ENCODE measurements at places on chromosomes 12 and 14.
A peak's percentile ranks its signal among the peaks of the same experiment; 100 is the strongest.

GRCh38 chr14:68547305-68548193, 245.3 kb downstream of the ZFP36L1 start:
- DNase-seq = no peak

DNA sequence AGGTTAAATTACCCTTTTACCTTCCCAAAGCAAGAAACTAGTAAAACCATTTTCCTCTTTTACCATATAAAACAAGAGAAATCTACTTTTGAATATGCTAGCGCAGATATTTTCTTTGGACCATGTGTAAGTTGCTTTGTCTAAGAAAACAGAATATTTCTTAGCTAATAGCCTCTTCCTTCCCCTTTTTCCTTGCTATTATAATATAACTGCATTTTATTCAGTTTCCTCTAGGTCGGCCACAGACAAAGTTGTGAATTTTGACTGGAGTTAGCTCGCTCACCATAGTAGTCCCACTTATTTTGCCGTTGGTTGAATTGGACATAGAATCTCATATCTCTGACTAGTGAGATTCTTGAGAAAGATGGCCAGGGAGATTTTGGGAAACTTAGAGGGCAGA, 115.6 kb downstream of the PLEKHA5 start:
- no peak for DNase-seq

GRCh38 chr14:21024585-21025370, at the start of gene NDRG2:
TSS of gene NDRG2 (minus strand) at chr14:21025061. CDS start at chr14:21023315, 1,746 bp downstream.
- DNase-seq = peak; percentile 74

DNA sequence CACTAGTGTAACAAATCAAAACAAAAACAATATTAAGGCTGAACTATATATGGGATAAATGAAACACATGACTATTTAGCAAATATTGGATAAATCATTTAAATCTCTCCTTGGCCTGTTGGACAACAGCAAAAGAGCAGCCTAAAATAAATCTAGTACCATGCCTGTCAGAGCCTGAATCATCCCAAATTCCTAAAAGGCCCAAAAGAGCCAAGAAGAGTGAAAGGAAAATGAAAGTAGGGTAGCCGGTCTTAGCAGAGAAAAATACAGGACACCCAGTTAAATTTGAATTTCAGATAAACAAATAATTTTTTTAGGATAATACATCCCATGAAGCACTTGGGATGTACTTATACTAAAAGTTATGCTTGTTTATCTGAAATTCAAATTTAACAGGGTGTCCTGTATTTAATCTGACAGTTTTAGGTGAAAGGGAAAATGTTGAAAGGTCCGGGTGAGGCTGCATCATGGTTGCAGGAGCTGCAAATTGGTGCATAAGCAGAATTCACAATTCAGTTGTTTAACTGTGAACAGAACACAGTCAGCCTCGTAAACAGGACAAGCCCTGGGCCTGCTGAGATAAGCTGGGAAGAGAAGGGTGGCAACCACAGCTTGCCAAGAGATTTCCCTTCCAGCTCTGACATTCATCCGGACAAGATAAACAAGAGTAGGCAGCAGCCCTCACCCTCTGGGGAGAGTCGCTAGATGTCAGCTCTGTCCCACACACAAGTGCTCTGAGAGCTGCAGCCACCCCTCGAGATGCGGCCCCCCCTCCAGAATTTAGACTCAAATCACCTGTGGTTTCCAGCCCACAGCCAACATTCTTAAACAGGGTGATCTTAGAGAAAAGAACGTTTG, 30.3 kb downstream of the DMAC2L start:
- no peak for DNase-seq

DNA sequence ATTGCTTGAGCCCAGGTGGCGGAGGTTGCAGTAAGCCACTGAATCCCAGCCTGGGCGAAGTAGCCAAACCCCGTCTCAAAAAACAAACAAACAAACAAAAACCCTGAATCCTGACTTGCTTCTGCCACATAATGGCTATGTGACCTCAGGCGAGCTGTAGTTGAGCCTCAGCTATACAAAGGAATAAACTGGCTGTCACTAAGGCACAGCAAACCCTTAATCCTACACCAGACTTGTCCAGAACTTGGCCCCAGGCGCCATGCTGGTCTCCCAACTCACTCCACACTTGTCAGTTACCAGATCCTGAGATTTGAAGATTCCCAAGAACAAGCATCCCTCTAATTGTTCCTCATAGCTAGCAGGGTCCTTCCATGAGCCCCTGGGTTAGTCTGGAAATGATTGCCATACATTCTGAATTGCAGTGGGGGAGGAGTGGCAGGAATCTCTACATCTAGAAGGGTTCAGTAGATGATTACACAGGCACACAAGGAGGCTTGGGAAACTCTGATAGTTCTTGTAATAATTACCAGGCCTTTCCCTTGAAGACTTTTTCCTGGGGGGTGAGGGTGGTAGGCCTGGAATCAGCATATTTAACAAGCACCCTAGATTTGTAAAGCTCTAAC, 9.9 kb downstream of the MAP3K12 start:
- DNase-seq = no peak

DNA sequence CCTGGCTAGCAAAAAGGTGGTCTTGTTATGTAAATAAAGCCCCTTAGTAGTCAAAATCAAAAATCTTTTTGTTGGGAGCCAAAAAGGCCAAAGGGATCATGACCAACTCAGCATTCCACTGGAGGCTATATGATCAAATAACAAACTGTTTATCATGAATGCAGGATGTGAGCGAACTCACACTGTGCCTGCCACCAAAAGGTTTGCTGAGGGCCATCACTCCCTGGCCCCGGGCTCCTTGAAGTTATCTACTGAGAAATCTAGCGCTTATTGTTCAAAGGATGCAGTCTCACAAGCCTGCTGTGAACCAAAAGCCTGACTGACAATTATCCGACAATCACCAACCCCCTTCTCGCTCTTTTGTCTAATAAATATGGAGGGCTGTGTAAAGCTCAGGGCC, 107.2 kb upstream of the DDHD1 start:
- DNase-seq = no peak

DNA sequence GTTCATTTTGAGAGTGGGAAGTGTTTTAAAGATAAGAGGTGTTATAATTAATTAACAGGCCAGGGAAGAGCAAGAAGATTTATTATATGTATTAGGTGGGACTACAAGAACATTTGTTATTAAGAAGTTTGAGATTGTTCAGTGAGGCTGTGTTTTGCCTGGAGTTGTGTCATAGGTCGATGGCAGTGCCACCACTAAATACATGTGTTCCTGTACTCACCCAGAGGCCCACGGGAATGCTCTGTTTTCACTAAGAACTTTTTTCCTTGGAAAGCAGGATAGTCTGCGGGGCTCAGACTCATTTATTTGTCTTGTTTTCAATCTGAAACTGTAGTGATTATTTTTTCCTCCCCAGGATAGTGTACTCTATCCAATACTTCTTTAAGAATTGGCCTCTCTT, 10.1 kb downstream of the IRAK3 start:
- no peak for DNase-seq

All from activated CD4-positive, alpha-beta memory T cell treated with anti-CD3 and anti-CD28 coated beads, Interleukin-2, amount 10 ng/mL, durations not matched to agents 7 days and 5 days (primary cell).